Breast epithelium (tissue), 4 donors: ENCODE measurements at places on chromosomes 5 and 9. TPM values are rescaled to one million over a fixed set of nuclear protein-coding genes. Genes with fewer than 3 reads are reported as not detected.
A peak's percentile ranks its signal among the peaks of the same experiment; 100 is the strongest.

The SREK1IP1 gene
- 13.0 TPM for total RNA-seq

The NDUFAF2 gene
- total RNA-seq, result 19.8 TPM

The MRRF gene
- total RNA-seq, result 55.3 TPM

The TAF11L10 gene
- total RNA-seq, result not detected

The PAEP gene
- total RNA-seq, result not detected

The GADD45G gene
- total RNA-seq, result 15.8 TPM

The PCDHB10 gene
- 4.8 TPM for total RNA-seq

The IL5 gene
- not detected for total RNA-seq

- no peaks in the 10 kb centered on the region for H3K27me3 ChIP-seq
- no peak for DNase-seq
- no peaks in the 10 kb centered on the region for H3K4me1 ChIP-seq
- no peaks in the 10 kb centered on the region for H3K36me3 ChIP-seq
- no peak overlapping the region for H3K4me3 ChIP-seq
Observed at GRCh38 chr5:12399868-12400267, 495.6 kb upstream of the CTNND2 start.

- no peaks in the 10 kb centered on the region for H3K27me3 ChIP-seq
- H3K4me3 ChIP-seq, result no peak overlapping the region
- no peaks in the 10 kb centered on the region for H3K36me3 ChIP-seq
Observed at GRCh38 chr5:171644536-171644935, 141.1 kb upstream of the SMIM23 start.

- no peak overlapping the region for H3K27ac ChIP-seq
- no peaks in the 10 kb centered on the region for H3K36me3 ChIP-seq
- no peaks in the 10 kb centered on the region for H3K27me3 ChIP-seq
- no peak for DNase-seq
Observed at GRCh38 chr5:82338771-82339373, 60.7 kb upstream of the RPS23 start.

DNA sequence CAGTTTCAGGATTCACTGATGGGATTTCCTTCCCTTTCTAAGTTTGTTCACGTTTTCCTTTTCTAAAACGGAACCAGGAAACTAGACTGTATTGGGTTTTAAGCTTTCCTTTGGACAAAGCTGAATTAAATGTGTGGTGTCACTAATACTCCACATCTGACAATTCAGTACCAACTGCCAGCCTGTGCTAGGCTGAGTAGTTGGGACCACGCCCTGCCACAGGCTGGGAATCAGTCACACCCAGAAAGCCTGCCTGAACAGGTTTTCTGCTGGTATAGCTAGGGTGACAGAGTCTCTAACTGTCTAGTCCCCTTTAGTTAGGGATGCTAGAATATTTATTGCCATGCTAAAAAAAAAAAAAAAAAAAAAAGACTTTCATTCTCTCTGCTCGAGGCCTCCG, 15.6 kb downstream of the SPACA9 start:
- no peaks in the 10 kb centered on the region for H3K27me3 ChIP-seq
- DNase-seq, result no peak
- peak overlapping the region; percentile 45 for H3K27ac ChIP-seq
- no peak overlapping the region for H3K4me3 ChIP-seq
- no peaks in the 10 kb centered on the region for H3K4me1 ChIP-seq
- H3K36me3 ChIP-seq, result no peaks in the 10 kb centered on the region

GRCh38 chr5:145797336-145797735, 37.8 kb downstream of the PRELID2 start:
- no peaks in the 10 kb centered on the region for H3K27me3 ChIP-seq
- H3K4me1 ChIP-seq, result no peaks in the 10 kb centered on the region
- no peak overlapping the region for H3K4me3 ChIP-seq
- no peak overlapping the region for H3K27ac ChIP-seq

DNA sequence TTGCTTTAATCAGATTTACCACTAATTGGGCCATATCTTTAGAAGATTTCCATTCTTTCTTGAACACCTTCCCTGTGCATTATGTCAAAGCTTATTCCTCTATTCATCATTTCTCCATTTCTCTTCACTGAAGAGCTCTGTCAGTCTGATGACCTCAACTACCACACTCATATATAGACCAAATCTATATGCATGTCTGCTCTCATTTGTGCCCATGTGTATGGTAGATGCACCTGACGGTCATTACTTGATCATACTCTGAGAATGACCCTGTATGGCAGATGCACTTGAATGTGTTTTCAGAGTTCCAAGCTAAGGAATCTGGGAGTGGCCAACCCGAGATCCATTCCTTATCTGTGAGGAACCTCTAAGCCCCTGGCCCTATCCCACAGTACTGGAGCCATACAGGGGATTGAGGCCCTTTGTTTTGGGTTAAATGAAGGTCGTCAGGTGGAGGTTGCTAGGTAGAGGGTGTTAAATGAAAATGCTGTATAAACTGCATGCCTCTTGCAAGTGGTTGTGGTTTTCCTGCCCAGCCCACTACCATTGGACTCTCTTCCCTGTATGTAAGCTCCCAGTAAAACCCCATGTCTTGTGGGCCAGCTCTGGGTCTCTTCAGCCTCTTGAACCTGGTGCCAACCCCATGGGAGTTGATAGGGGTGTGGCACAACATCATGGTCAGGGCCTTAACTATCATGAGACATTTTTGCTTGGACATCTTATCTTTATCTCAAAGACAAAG, 229.5 kb downstream of the KIAA0825 start:
- H3K4me3 ChIP-seq, result no peak overlapping the region
- no peaks in the 10 kb centered on the region for H3K27me3 ChIP-seq
- no peak for DNase-seq
- H3K27ac ChIP-seq, result no peak overlapping the region
- H3K36me3 ChIP-seq, result no peaks in the 10 kb centered on the region

DNA sequence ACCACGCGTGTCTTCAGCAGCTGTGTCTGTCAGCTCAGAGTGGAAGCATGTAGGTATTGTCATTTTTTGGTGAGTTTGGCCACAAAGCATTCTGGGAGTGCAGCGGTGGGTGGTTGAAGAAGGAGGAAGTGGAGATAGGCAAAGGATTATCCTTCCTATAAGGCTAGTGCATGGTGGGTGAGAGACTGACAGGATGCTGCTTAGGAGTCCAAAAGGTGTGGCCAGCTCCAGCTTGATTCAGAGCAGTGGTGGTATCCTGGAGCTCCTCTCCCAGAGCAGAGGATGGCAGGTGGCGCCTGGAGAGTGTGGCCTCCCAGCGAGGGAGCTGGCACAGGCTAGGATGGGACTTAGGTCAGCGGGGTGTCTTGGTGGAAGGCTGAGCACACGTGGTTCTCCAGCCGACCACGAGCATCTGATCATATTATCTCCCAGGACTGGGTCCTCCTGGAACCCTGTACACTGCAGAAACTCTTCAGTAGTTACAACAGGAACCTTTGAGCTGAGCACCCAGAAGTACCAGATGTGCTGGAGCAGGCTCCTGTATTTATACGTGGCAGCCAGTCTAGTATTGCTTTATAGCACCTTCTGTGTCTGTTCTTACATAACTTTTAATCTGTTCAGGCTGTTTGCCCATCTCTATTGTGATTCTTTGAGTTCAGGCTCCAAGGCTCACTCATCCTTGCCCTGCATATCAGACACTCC, 29.6 kb downstream of the MAML1 start:
- DNase-seq, result no peak
- no peaks in the 10 kb centered on the region for H3K36me3 ChIP-seq
- H3K27me3 ChIP-seq, result no peaks in the 10 kb centered on the region
- no peak overlapping the region for H3K4me3 ChIP-seq
- H3K27ac ChIP-seq, result peak overlapping the region; percentile 50

DNA sequence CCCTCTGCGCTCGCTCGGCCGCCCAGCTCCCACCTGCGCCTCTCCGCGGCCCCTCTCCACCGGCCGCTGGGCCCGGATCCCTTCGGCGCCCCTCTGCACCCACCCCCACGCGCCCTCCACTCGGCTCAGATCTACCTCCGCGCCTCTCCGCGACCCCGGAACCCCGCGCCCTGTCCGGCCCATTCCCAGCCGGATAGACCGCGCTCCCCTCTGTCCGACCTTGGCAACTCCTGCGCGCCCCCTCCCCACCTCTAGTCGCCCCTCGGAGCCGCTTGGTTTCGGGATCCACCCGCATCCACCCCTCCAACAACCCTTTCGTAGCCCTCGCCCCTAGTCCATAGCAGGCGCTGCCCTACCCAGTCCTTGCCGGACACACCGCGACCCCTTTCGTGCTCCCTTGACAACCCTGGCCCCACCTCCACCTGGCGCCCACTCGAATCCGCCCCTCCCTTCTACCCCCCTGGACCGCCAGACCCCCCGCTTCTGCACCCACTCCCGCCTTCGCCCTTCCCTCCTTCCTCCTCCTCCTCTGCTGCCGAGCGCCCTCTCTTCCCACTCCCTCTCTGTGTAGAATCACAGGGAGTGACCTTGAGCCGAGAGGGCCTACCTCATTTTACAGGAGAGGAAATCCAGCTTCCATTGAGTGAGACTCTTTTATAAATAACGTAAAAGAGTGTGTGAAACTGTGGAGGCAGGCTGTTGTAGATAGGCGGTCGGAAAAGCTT, 525 bp upstream of the AK3 start:
- H3K4me1 ChIP-seq, result peaks cover 5% of the 10 kb centered on the region
- peak overlapping the region; percentile 94 for H3K27ac ChIP-seq
- H3K4me3 ChIP-seq, result peak overlapping the region; percentile 73
- H3K36me3 ChIP-seq, result no peaks in the 10 kb centered on the region
- no peak for DNase-seq
- H3K27me3 ChIP-seq, result no peaks in the 10 kb centered on the region

DNA sequence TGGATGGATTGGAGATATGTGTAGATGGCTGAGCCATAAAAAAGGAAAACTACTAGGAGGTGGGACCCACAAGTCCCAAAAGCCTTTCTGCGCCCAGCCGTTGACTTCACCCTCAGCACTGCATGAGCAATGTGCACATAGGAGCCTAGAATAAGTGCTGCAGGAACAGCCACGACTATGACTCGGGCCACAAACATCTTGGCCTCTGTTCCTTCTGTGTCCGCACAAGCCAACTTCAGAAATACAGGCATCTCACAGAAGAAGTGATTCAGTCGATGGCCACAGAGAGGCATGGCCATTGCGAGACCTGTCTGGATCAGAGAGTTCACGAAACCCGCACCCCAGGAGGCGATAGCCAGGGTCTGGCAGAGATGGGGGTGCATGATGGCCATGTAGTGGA, 587 bp downstream of the OR2Y1 start:
- no peak overlapping the region for H3K27ac ChIP-seq
- H3K27me3 ChIP-seq, result peaks cover 18% of the 10 kb centered on the region
- no peak overlapping the region for H3K4me3 ChIP-seq

DNA sequence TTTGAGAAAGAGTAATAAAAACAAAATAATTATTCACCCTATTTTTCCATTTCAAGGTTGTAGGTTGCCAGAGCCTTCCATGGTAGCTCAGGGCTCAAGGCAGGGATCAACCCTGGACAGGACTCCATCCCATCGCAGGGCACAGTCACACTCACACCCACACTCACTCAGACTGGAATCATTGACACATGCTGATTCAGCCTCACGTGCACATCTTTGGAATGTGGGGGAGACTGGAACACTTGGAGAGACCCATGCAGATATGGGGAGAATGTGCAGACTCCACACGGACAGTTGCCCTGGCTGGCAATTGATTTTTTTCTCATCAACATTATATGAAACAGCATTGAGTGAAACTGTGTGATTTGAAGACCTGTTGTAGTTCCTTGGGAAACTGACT, 234.1 kb downstream of the ADGRV1 start:
- no peaks in the 10 kb centered on the region for H3K36me3 ChIP-seq
- H3K4me3 ChIP-seq, result no peak overlapping the region
- no peak overlapping the region for H3K27ac ChIP-seq

- no peaks in the 10 kb centered on the region for H3K4me1 ChIP-seq
- no peak overlapping the region for H3K27ac ChIP-seq
- no peak for DNase-seq
Observed at GRCh38 chr5:170313344-170313743, 15.8 kb upstream of the LCP2 start.

DNA sequence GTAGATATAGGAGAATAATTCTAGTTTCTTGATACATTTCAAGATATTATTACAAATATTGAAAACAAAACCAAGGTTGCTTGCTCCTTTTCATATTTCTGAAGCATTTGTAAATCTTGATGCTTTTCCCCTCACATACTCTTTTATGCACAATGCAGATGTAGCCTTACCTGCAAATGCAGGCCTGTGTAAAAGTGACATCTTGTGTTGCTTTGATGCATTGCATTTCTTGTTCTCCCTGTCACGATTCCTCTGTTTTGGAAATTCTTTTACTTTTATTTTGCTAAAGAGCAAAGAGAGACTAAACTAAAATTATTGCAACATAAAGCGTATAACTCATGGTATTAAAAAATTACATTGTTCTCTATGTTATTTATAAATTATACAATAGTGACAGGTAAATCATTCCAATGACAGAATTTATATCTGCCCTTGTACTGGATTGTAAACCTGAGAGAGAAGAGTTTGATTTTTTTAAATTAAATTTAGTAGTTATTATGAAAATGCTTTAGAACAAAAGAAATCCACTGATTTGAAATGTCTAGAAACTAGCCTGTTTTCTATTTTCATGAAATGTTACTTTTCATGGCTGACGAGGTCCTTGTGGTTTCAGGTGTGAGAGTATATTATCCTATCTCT, 970.0 kb downstream of the MAT2B start:
- H3K4me3 ChIP-seq, result no peak overlapping the region
- H3K4me1 ChIP-seq, result no peaks in the 10 kb centered on the region
- DNase-seq, result no peak
- no peaks in the 10 kb centered on the region for H3K36me3 ChIP-seq
